ENCODE measurements at places on chromosomes 7 and 10.

DNA sequence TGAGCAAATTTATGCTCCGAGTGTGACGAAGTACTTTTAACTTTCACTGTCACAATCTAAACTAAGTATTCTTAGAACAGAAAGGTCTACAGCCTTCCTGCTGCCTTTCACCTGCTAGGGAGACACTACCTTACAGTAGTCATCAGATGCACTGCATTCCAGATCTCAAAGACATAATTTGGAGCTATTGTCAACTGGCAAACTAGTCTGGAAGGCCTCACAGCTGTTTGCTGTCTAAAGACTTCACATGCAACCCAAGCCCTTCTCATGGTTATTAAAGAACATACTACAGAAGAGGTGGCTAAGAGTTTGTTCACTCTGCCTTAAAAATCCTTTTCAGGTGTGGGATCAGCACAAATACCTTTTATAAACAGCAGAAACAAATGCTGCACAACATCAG, 91.8 kb upstream of the KCNIP2 start:
- DNase-seq, result no peak

DNA sequence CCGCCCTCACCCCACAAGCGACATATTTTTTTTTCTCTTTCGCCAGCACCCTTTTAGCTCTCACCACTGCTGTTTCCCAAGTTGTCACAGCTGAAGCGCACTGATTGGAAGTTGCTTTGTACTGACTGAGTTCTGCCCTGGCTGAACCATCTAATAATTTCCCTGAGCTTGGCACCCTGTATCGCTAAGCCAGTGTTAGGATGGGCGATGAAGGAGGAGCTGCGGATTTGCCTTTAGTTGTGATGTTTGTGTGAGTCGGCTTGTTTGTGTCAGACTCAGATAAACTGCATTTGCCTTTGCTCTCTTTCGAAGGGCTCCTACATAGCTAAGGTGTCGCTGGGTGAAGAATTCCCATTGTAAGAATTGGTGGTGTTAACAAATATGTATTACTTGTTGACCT, 1.3 kb upstream of the ATXN7L1 start:
- no peak for DNase-seq

DNA sequence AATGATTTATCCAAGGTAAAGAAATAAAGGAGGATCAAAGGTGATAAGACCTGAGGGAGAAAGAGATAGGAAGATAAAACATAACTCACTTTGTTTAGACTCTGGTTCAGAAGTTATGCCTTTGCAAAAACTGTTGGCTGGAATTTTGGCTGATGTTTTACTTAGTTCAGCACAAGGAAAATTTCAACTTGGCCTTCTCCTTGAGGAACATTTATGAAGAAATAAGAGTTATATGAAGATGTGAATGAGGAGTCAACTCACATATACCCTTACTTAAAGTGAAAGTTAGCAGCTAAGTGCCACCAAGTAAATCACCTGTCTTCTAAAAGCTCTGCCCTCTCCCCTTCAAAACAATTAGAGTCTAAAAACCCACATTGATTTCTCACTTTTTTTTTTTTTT, 39.7 kb upstream of the COL1A2 start:
- DNase-seq, result no peak

GRCh38 chr10:36092116-36092515, 450.0 kb upstream of the FZD8 start:
- DNase-seq, result no peak

GRCh38 chr7:85475071-85475470, 288.2 kb upstream of the SEMA3D start:
- no peak for DNase-seq

DNA sequence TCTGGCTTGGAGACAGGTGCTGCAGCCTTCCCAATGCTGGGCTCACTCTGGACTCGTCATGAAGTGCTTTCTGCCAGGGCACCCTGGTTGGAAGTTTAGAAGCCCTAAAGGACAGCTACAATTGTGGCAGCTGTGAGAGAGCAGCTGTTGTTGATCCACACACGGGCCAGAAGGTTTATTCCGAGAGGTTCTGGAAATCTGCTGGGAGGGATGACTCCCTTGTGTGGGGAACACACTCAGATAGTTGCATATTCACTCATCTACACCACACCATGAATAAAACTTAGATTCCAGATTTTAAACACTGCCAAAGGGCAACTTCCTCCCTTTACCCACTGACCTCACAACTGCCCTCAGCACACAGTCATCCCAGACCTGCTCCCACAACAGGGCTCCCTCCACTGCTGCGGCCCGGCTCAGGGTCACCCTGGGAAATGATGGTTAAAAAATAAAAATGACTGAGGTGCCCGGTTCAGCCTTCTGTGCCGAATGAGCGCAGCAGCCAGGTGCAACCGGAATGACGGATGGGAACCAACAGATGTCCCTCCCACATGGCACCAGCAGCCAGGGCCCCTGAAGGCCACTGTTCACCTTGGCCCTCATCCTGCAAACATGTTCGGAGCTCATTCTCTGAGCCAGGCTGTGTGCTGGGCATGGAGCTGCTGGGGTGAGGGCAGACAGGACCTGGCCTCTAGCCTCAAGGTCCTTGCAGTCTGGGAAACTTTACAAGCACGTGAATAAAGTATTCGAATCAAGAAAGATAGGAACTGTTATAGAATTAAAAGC, 40.2 kb downstream of the ASB13 start:
- DNase-seq, result no peak

GRCh38 chr7:3309140-3309539, 8.1 kb downstream of the SDK1 start:
- DNase-seq, result no peak

DNA sequence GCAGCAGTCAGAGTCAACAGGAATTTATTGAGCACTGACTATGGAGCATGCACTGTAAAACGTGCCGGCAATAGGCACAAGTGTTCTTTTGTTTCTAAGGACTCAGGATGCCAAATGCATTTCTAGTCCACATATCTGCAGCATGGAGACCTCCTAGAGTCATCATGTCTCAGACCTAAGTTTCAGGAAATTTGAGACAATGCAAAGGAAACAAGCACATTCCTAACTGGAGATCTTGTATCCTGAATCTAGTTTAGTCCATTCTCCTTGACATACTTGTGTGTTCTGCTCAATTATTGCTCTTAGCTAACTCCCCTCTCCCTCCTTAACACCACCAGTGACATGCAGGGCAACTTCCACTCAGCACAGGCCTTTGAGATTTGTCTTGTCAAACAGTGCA, 173.2 kb downstream of the ZNF438 start:
- no peak for DNase-seq

DNA sequence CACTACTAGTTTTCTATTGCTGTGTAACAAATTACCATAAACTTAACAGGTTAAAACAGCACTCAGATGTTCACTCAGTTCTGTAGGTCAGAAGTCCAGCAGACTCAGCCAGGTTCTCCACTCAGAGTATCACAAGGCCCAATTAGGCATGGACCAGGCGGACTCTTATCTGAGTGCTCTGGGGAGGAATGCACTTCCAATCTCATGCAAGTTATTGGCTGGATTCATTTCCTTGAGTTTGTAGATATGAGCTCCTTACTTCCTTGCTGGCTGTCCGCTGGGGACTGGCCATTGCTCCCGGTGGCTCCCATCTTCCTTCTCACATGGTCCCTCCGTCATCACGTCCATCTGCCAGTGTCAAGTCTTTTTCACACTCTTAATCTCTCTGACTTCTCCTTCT, 137.0 kb upstream of the PRR15 start:
- DNase-seq, result no peak

DNA sequence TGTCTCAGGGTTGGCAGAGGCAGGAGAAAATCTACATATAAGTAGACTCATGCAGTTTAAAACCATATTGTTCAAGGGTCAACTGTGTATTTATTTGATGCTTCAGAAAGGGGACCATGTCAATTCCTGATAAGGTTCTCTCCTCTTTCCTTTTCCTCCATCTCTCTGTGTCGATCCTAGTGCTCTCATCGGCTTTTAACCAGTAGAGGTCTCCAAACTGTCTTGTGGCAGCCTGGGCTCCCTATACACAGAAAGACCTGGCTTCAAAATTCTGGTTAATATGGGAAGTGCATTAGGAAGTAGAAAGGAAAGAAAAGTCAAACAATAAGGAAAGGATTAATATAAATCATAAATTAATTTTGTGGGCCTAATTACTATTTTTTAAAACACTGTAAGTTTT, 304.4 kb upstream of the C7orf33 start:
- no peak for DNase-seq

GRCh38 chr7:23898619-23899018, 188.6 kb downstream of the STK31 start:
- no peak for DNase-seq

DNA sequence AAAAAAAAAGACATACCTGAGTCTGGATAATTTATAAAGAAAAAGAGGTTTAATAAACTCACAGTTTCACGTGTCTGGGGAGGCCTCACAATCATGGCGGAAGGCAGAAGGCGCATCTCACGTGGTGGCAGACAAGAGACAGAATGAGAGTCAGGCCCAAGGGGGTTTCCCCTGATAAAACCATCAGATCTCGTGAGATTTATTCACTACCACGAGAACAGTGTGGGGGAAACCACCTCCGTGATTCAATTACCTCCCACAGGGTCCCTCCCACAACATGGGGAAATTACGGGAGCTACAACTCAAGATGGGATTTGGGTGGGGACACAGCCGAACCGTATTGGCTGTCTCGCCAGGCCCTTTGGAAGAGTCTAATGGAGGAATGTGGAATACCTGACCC, 9.0 kb upstream of the MAFK start:
- DNase-seq, result no peak

GRCh38 chr7:6026820-6027311, 4.3 kb upstream of the ANKRD61 start:
- DNase-seq, result no peak

DNA sequence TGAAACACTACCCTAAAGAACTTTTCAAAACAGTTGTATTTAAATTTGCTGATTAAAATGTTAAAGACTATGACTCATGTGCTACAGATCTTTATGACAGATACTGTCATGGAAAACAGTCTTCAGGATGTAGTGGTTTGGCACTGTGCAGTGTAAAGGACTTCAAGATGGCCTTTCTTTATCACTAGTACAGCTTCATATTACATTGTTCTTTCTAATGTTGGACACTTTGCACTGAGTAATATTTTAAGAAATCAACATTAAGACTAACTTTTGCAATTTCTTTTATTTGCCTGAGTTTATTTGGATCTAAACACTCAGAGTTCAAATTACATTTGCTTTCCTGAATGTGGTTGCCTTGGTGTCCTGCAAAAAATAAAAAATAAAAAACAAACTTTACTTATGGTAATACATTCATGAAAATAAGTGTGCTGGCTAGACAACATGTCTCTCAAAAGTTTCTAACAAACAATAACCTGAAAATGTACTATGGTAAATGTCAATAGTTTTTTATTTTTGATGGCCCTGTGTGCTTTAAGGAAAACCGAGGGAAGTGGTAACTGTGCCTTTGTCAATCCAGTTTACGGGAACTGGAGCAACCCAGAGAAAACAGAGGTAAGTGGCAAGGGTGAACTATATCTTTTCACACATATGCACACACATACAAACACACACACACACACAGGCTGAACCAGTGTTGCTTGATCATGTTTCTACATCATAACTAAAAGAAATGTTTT, 85.9 kb upstream of the PLXDC2 start:
- no peak for DNase-seq

GRCh38 chr10:62249957-62250356, 18.7 kb downstream of the RTKN2 start:
- DNase-seq, result no peak

GRCh38 chr10:86648704-86649427, 5.5 kb upstream of the OPN4 start:
- no peak for DNase-seq

DNA sequence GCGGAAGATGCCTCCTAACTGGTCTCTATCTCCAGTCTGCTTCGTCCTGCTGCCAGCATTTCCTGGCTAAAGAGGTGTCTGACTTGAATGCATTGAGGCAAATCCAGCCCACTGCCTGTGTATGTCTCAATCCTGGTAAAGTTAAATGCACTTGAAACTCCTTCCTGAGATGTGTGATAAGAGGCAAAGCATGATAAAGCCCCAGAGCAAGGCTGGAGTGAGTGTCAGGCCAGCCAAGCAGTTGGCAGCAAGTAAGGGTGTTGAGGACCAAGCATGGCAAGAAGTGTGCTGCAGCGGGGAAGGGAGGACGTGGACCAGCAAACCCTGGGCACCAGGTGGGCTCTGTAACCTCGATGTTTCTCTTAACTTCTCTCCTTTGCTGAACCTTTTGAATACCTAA, 29.1 kb downstream of the LRRC18 start:
- no peak for DNase-seq

DNA sequence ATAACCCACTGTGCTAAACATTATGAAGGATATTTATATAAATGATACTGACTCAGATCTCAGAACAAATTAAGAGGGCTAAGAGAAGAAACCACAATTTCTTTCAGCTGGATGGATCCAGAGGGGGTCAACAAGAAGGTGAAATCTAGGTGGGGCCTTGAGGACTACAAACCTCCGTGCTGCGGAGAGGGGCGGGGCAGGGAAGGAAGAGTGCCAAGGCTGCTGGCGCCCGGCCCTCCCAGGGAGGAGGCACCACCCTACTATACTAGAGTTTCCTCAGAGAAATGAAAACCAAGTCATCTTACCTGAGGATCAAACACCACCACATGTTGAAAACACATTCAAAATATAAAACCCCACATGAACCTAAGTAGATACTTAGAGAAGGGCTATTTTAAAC, 29.3 kb upstream of the CRYGN start:
- no peak for DNase-seq

DNA sequence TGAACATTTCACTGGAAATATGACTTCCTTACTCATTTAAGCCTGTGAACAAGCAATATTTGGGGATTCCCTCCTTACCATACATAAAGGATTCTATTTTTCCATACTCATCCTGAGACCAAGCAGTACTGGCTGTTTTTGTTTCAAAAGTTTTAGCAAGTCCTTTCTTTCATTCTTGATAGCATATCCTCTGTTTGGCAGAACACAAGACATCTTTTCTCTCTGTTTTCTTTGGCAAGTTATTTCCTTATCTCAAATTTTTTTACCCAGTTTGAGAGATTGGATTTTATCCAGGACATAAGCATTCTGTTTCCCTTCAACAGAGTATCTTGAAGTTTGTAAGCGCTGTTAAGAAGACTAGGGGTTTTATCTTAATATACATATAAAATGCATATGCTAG, 3.0 kb upstream of the WASL start:
- no peak for DNase-seq

- DNase-seq, result no peak
Measured at GRCh38 chr10:29041616-29042015, 247.3 kb upstream of the LYZL1 start.

- DNase-seq, result no peak
Measured at GRCh38 chr10:44947371-44948152, 12.0 kb upstream of the RASSF4 start.

DNA sequence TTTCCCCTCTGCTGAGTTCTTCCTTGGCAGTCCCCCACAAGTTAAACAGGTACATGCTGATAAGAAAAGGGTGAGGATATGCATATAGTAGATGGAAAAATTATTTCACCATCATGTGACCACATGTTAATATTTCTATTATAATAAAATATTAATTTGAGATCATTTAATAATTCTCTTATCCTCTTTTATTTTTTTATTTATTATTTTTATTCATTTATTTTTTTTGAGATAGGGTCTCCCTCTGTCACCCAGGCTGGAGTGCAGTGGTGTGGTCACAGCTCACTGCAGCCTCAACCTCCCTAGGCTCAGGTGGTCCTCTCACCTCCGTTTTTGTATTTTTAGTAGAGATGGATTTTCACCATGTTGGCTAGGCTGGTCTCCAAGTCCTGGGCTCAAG, 11.6 kb upstream of the GLI3 start:
- DNase-seq, result no peak

Data from activated T-cell treated with anti-CD3 and anti-CD28 coated beads for 48 hours (primary cell).